ENCODE measurements at places on chromosomes 1 and 21.

DNA sequence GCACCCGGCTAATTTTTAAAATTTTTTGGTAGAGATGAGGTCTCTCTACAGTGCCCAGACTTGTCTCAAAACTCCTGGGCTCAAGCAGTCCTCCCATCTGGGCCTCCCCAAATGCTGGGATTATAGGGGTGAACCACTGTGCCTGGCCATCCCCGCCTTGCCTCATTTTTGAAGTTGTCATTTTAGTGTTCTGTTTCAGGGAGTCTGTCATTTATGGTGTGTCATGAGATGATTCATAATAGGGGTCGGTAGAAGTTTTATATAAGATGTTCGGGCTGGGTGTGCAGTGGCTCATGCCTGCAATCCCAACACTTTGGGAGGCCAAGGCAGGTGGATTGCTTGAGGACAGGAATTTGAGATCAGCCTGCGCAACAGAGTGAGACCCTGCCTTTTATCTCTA, 8.5 kb downstream of the PRCC start:
- DNase-seq = no peak

DNA sequence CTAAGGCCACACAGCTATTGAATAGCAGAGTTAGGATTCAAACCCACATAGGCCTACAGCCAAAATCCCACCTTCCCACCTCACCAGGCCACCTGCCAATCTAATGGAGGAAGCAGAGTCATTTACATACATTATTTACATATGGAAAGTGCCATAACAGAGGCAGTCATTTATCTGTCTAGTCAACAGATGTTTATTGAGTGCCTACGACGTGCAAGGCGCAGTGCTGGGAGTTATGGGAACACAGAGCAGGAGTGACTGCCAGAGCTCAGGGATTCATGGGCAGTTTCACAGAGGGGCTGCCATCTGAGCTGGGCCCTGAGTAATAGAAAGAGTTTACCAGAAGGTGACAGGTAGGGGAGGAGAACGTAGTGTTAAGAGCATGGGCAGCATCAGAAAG, 10.3 kb upstream of the PADI6 start:
- DNase-seq = no peak

- peak; percentile 62 for DNase-seq
Measured at GRCh38 chr1:8463144-8463927, 145.4 kb downstream of the SLC45A1 start.

DNA sequence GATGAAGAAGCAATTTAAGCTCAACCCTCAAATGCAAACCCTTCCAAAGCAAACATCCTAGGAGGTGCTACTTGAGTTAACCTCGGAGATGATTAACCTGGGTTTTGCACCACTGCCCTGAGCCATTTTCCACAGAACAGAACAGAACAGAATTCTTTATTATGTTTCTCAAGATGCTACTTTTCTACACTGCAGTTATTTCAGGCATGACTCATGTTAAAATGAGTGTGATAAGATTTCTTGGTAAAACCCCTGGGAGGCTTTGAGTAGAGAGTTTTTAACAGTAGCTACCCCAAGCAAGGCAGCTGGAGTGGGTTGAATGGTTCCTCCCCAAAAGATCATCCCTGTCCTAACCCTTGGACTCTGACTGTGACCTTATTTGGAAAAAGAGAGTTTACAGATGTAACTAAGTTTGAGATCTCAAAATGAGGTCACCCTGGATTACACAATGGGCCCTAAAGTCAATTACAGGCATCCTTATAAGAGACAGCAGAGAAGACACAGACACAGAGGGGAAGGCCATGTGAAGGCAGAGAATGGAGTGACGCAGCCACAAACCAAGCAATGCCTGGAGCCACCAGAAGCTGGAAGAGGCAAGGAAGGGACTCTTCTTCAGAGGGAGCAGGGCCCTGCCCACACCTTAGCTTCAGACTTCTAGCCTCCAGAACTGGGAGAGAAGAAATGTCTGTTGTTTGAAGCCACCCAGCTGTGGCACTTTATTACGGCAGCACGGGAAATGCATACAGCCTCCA, 153.4 kb downstream of the ETS2 start:
- no peak for DNase-seq

GRCh38 chr1:61486783-61487536, 238.0 kb downstream of the TM2D1 start:
- no peak for DNase-seq
